ENCODE measurements at places on chromosomes 3 and 15.

DNA sequence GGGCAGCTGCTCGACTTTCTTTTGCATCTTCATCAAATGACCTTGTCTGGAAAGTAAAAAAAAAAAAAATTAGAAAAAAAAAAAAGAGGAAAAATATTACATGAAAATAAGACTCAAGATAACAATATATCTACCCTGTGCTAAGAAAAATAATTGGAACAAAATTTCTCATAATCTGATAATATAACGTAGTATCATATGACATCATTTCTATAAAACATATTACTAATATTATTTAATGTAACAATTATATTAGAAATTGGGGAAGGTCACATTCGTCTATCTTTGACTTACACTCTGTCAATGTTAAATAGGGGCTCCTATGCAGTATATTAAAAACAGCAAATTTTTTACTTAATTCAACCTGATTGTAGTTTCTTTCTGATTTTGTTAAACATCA lies 44.1 kb downstream of the INO80 start:
- no peak for DNase-seq

DNA sequence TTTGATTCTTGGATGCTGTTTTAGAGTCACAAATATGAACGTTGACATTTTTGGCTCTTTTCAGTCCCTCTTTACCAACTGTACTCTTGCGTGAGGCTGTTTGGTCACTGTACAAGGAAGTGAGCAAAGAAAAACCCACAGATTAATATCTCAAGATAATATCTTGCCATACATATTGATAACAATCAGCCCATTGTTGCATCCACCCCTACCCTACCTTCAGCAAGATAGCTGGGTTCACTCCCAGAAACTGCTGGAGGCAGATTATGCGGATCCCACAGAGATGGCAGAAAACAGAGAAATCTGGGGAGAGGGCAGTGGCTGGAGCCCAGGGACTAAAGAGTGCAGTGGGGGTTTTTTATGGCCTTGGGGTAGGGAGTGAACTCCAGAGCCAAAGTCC lies 29.9 kb upstream of the MFSD1 start:
- DNase-seq: no peak

GRCh38 chr15:49135342-49135857 lies 20.0 kb downstream of the COPS2 start:
- DNase-seq: no peak

- no peak for DNase-seq
Observed at GRCh38 chr3:12367346-12367745, 78.5 kb downstream of the PPARG start.

- no peak for DNase-seq
Observed at GRCh38 chr15:41792000-41792637, 17.8 kb downstream of the MAPKBP1 start.
